ENCODE measurements at places on chromosomes 7 and 10. TPM values are rescaled to one million over a fixed set of nuclear protein-coding genes. Genes with fewer than 3 reads are reported as not detected.

Gene PNLIPRP2
- 0.89 TPM for total RNA-seq

DNA sequence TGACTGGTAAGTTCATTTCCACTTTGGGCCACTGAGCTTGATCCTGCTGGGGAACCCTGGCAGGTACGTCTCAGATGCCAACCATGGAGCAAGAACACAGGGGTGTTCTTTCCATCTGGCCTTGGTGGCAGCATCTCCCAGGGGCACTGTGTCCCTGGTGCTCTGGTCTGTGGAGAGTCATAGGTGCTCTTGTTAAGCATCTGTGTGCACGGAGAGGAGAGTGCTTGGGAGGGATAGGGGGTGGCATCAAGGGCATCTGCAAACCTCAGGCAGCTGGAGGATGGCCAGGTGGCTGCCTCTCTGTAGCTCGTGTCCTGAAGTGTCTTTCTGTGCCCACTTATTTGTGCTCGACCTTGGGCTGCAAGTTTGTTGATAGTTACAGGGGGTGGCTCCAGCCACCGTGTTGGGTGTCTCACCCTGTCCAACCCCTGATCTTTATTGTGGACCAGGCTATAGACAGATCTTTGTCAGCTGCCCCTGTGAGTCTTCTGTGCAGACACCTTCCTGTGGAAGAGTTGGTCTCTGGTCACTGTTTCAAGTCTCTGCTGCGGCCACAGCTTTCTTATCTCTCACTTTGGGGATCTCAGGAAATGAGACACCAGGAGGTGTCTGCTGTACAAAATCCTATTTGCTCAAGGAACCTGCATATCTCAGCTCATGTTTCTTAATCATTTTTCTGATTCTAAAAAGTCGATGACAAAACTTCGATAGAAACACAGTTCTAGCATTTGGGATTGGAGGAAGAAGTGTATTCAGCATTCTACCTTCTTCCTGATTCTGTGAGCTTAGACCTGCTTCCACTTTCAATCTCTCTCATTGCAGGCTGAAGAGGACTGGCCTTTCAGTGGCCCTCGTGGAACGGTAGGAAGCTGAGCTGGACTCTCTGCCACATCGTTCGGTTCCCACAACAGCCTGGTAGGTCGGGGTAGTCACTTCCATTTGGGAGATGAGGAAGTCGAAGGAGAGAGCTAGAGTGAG is 17.2 kb upstream of the GIMAP8 start:
- no peak overlapping the region for H3K27ac ChIP-seq
- H3K4me1 ChIP-seq: peaks cover 4% of the 10 kb centered on the region
- no peaks in the 10 kb centered on the region for H3K36me3 ChIP-seq
- DNase-seq: no peak

- no peak overlapping the region for H3K4me3 ChIP-seq
- no peak overlapping the region for H3K27ac ChIP-seq
- no peaks in the 10 kb centered on the region for H3K27me3 ChIP-seq
These were observed 179.3 kb downstream of the PTN start for GRCh38 chr7:137164251-137164650.

DNA sequence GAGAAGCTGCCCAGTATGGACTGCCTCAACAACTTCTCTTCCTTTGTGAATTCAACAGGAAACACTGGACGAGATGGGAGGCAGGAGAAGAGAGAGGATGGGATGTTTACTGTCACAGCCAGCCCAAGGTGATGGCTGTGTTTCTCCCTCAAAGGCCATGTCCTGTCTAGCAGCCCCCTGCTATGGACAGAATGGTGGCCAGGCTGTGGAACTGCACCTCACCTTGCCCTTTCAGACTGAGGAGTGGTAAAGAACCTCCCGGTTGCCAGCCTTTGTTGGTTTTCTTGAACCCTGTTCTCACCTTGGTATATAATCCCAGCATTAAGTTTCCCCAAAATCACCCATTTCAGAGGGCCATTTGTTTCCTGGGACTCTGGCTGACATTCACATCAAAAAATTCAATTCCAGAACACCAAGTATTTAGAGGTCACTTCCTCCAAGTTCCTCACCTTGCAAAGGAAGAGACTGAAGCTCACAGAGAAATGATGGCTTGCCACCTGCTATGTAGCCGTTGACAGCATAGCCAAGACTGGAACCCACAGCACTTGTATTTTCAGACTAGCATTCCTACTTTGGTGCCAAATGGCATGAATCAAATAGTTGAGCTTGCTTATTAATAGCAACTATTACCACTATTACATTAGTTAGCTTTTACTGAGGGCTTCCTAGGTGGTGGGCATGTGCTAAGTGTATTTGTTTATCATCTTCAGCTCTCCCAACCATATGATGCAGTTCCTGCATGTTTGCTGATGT is 224.0 kb upstream of the GRB10 start:
- no peaks in the 10 kb centered on the region for H3K4me1 ChIP-seq
- no peak overlapping the region for H3K4me3 ChIP-seq
- H3K27ac ChIP-seq: no peak overlapping the region
- H3K27me3 ChIP-seq: no peaks in the 10 kb centered on the region
- H3K36me3 ChIP-seq: no peaks in the 10 kb centered on the region

Gene SFMBT2
- 32.7 TPM for total RNA-seq

Gene ANXA11
- 221 TPM for total RNA-seq

GRCh38 chr10:3635697-3636096 is 149.3 kb downstream of the KLF6 start:
- H3K4me1 ChIP-seq: no peaks in the 10 kb centered on the region
- DNase-seq: no peak
- no peak overlapping the region for H3K27ac ChIP-seq
- no peaks in the 10 kb centered on the region for H3K36me3 ChIP-seq
- peaks cover 3% of the 10 kb centered on the region for H3K27me3 ChIP-seq
- no peak overlapping the region for H3K4me3 ChIP-seq

- H3K27me3 ChIP-seq: no peaks in the 10 kb centered on the region
- H3K36me3 ChIP-seq: no peaks in the 10 kb centered on the region
- no peak for DNase-seq
- no peak overlapping the region for H3K4me3 ChIP-seq
- H3K4me1 ChIP-seq: no peaks in the 10 kb centered on the region
These were observed 72.7 kb downstream of the TCERG1L start for GRCh38 chr10:131238669-131239280.

GRCh38 chr7:774161-775109 is 47.4 kb upstream of the PRKAR1B start:
- DNase-seq: peak; percentile 65
- H3K4me3 ChIP-seq: no peak overlapping the region
- H3K27me3 ChIP-seq: no peaks in the 10 kb centered on the region
- peaks cover 17% of the 10 kb centered on the region for H3K36me3 ChIP-seq
- H3K4me1 ChIP-seq: no peaks in the 10 kb centered on the region

DNA sequence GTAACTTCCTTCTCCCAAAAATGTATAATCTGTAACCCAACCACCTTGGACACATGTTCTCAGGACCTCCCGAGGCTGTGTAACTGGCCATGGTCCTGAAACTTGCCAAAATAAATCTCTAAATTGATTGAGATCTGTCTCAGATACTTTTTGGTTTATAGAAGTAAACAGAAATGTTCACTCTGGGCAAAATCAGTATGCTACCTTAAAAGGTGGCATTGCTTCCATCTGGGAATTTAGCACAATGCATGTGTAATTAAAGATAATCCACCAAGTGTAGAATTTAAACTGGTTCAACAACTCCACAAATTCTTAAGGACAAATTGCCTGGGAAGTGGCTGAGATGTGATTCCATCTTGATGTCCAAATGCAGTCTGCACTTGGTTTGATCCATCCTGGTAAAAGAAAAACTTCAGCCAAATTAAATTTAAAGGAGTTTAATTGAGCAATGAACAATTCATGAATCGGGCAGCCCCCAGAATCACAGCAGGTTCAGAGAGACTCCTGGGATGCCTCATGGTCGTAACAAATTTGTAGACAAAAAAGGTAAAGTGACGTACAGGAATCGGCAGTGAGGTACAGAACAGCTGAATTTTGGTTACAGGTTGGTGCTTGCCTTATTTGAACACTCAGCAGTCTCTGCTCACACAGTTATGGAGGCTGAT is 102.6 kb upstream of the PFKP start:
- no peak for DNase-seq
- no peaks in the 10 kb centered on the region for H3K36me3 ChIP-seq
- peaks cover 12% of the 10 kb centered on the region for H3K27me3 ChIP-seq
- no peak overlapping the region for H3K4me3 ChIP-seq
- H3K27ac ChIP-seq: no peak overlapping the region

DNA sequence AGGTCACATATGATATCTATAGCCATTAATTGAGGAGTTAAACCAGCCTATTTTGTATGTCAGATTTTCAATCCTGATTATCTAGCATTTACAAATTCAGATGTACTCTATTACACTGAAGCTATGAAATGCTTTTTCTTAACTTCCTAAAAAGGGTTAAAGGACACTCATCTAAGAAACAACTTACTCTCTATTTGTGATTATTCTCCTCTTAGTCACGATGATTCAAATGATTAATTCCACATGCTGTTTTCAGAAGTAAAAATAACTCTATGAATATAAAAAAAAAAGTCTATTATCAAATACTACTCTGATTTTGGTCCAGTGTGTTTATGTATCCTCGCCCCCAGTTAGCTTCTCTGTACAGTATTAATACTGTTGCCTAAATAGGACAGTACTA is 1199.9 kb downstream of the GATA3 start:
- DNase-seq: no peak
- peaks cover 2% of the 10 kb centered on the region for H3K27me3 ChIP-seq
- H3K4me1 ChIP-seq: no peaks in the 10 kb centered on the region
- no peak overlapping the region for H3K27ac ChIP-seq
- no peaks in the 10 kb centered on the region for H3K36me3 ChIP-seq

DNA sequence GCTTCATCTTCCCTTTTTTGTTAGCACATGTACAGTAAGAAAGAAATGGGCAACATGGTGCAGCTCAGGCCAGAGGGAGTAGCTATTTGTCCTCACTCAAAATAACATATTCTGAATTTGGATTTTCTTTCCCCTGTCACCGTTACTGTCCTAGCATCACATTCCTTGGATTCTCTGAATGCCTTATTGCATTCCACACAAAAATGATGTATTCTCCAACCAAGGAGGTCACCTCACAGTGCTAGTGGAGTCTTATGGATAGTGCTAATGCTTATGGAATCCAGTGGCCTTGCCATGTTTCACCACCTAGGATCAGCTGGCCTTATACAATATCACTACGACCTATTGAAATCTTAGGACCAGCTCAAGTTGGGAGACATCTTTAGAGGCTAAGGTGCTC is 7.2 kb downstream of the PRSS58 start:
- H3K27ac ChIP-seq: no peak overlapping the region
- no peaks in the 10 kb centered on the region for H3K36me3 ChIP-seq
- no peaks in the 10 kb centered on the region for H3K4me1 ChIP-seq
- H3K4me3 ChIP-seq: no peak overlapping the region

DNA sequence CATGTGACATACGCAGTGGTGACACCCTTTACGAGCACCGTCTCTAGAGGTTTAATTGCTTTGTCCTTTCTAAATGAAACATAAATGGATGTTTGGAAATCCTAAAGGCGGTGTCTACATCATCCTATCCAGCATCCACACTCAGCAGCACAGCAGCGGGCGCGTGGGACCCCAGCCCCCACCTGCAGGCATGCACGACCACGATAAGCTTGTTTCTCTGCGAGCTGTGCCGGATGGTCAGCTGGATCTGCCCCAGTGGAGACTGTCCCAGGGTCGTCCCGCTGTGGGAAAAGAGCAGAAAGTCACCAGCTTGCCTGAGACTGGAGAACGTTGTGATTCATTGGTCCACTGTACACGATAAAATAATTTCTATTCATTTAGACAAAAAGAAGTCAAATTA is 34.2 kb upstream of the NCAPG2 start:
- DNase-seq: no peak
- no peaks in the 10 kb centered on the region for H3K4me1 ChIP-seq
- H3K27me3 ChIP-seq: no peaks in the 10 kb centered on the region

GRCh38 chr7:158328376-158329013 is 259.1 kb downstream of the PTPRN2 start:
- H3K4me3 ChIP-seq: no peak overlapping the region
- peaks cover 14% of the 10 kb centered on the region for H3K27me3 ChIP-seq
- DNase-seq: no peak
- H3K27ac ChIP-seq: no peak overlapping the region

GRCh38 chr10:77301305-77301730 is 336.3 kb downstream of the KCNMA1 start:
- H3K36me3 ChIP-seq: no peaks in the 10 kb centered on the region
- H3K4me3 ChIP-seq: no peak overlapping the region
- DNase-seq: no peak
- no peak overlapping the region for H3K27ac ChIP-seq

DNA sequence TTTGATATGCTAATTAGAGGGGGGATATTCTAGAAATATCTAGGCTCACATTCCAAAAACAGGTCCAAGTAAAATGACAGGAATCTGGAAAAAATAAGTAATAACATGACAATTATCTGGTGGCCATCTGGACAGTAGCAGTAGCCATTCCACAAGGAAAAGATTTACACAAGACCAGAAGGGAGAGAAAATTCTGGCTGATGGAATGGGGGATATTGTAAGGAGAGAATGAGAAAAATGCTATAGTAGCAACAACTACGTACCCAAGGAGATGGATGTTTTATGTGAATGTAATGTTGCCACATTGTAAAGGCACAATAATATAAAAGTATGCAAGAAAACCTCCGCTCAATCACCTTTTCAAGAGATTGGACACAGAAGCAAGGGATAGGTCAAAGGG is 5.4 kb downstream of the MYOF start:
- no peaks in the 10 kb centered on the region for H3K4me1 ChIP-seq
- H3K27ac ChIP-seq: no peak overlapping the region
- H3K36me3 ChIP-seq: no peaks in the 10 kb centered on the region
- no peak for DNase-seq
- H3K27me3 ChIP-seq: peaks cover under 1% of the 10 kb centered on the region
- no peak overlapping the region for H3K4me3 ChIP-seq
